ENCODE measurements at places on chromosomes 7 and 10. TPM values are rescaled to one million over a fixed set of nuclear protein-coding genes. Genes with fewer than 3 reads are reported as not detected.

DNA sequence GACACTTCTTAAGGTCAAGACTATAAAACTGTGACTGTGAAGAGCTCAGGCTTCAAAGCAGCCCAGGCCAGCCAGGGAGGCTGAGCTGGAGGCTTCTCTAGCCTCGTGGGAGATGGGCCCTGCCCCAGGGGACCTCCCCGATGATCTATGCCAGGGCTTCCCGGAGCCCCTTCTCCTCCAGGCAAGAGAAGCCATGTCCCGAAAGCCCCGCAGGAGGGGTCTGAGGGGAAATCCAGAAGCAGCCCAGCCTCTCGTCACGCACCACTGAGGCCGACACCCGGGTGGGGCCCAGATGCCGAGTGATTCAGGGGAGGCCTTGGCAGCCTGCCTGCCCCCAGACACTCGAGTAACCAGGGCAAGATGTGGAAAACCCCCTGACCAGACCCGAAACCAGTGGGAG is 63.7 kb downstream of the PROSER2 start:
- DNase-seq: no peak

- DNase-seq: no peak
Observed at GRCh38 chr10:23452033-23452655, 13.3 kb downstream of the OTUD1 start.

DNA sequence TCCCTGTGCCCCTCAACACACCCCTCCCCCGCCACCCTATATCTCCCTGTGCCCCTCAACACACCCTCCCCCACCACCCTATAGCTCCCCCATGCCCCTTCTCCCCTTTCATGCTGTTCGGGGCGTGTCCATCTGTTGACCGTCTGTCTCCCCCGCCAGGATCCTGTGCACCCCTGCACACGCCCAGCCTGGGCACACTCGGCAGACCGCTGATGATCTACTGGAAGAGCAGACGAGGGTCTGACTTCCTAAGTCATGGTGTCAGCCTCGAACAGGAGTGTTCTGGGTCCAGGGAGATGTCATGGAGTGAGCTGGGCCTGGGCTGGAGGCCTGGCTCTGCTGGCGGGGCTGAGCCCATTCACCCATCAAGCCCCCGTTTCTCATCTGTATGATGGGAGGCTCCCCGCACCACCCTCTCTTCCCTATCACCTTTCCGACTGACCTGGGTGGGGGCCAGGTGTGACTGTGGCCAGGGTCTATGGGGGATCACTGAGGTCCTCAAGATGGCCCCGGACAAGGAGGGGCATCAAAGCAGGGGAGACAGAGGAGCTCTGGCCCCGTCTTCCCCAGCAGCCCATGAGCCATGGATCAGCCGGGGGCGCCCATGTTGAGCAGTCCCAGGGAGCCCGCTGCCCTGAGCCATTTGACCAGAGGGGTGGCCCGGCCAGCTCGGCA is 48.3 kb downstream of the PDGFA start:
- DNase-seq: no peak

GRCh38 chr10:116049158-116049973 is 223.6 kb downstream of the GFRA1 start:
- no peak for DNase-seq

DNA sequence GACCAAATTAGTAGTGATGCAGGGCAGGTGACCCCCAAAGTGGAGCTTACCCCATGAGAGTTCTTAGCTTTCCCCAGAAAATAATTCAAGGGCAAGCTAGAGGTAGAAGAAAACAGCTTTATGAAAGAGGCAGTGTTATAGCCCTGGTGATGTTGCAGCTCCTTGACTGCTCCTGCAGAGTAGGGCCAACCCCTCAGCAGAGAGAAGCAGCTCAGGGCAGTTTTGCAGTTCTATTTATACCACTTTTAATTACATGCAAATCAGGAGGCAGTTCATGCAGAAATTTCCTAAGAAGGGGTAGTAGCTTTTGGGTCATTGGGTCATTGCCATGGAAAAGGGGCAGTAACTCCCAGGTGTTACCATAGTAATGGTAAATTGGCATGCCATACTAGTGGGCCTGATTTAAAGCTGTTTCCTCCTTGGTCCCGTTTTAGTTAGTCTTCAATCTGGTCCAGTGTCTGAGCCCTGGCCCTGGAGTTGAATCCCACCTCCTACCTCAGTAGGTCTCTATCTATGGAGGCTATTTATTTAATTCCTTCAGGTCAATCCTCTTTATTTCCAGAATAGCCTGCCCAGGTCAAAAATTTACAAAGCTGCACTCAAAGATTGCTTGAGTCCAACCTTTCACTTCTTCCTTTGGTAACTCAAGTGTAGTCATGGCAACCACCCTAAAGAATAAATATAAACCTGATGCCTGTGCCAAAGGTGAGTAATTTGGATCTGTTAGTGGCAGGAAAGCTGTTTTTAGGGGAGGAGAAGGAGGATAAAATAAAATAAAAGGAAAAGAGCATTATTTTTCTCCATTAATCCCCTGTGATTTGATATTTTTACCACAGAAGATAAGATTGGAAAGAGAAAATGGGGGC is 29.5 kb downstream of the PLXDC2 start:
- DNase-seq: no peak

GRCh38 chr10:78851647-78852046 is 217.1 kb upstream of the ZMIZ1 start:
- no peak for DNase-seq

- peak; percentile 32 for DNase-seq
Observed at GRCh38 chr7:77199013-77199966, at the start of gene FGL2. TSS of gene FGL2 (minus strand) at chr7:77199819. CDS start at chr7:77199793, 26 bp downstream.

DNA sequence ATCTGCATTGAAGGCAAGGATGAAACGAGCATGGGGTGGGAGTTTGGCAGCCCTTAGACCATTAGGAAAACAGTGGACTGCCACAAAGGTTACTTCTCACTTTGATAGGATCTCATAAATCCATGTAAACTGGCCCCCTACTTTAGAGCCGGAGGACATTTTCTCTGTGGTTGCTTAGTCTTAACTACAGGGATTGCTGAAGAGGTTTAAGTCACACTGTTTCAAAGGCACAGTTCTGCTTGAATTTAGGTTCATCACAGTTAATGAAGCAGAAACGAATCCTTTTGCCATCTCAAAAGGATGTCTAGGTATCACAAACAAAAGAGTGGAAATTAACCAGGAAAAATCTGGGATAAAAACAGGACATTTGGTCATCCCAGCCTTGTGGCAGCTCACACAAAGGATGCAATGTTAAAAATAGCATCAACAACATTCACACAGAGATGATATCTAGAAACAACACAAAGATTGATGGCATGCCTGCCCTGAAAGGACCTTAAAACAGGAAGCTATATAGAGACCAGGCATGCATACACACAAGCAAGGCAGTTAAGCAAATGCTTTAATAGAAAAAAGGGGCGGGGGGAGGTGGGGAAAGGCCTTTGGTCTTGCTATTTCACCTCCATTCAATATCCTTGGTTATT is 74.0 kb downstream of the DOCK4 start:
- DNase-seq: no peak

- DNase-seq: no peak
Observed at GRCh38 chr7:28747404-28747803, 210.7 kb downstream of the TRIL start.

GRCh38 chr7:30142710-30143109 is 7.9 kb downstream of the MTURN start:
- no peak for DNase-seq

DNA sequence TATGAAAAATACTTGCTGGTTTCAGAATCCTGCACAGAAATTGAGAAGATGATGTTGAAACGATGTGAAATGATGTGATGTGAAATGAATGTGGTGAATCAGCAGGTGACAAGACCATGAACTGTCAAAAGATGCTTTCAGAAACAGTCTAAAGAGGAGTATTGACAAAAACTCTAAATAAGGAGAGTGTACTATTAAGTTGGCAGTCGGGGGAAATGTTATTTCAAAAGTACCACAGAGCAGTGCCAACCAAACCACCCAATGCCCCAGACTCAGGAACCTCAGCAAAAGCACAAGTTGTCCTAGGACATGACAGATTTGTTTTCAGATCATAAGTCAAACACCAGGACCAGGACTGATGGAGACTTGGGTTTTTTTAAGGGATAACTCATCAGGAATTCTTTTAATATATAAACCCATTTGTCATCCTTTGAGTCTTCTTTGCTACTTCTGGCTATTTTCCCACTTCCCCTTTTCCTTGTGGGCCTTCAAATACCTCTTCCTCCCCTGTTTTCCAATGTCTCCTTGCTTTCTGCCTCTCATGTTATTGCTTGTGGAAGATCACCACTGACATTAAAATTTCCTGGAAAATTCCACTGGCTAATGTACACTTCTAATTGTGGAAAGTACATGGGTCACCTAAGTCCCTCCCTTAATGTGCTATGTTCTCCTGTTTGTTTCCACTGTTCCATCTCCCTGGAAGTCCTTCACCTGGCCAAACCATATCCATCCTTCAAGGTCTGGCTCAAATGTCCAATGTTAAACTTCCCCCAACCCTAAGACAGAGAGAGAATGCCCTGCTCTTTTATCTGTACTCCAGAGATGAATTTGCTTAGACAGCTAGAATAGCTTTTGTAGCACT is 10.2 kb upstream of the PPP1R3C start:
- no peak for DNase-seq

The MET gene
- total RNA-seq: not detected

Measured in OCI-LY7 (cell line).